ENCODE measurements at places on chromosomes 6 and 20.

DNA sequence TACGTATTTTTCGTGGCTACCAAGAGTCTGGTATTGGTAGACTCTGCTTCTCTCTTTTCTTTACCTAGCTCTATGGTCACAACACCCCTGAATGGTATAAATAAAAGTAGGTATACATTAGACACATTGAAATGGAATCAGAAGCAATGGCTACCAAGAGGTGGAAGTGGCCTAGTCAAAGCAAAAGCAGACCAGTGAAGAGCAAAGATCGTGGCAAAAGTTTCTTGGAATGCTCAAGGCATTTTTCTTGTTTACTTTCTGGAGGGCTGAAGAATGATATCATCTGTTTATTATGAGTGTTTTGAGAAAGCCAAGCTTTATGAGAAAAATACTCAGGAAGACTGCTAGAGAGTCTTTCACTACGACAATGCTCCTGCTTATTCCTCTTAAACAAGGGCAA, 28.6 kb upstream of the MOCS1 start:
- no peak for DNase-seq

GRCh38 chr6:119303164-119303887, 46.2 kb downstream of the MAN1A1 start:
- DNase-seq: no peak

DNA sequence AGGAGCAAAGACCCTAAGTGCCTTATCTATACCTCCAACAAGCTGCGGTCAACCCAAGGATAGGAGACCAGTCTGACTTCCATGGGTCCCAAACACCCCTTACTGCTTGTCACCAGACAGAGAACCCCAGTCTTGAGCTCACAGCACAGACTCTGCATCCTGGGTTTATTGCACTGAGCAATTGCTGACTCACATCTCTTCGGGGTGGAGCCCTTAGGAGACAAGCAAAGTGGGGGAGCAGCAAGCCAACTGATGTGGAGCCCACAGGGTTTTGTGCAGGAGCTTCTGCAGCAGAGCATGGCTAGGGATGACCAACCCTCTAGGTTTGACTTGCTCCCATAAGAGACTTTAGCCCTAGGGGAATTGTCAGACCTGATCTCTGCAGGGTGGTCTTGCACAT, 38.6 kb upstream of the EYS start:
- DNase-seq: no peak

- no peak for DNase-seq
These were observed 14.3 kb downstream of the PHF3 start for GRCh38 chr6:63649847-63650265.

DNA sequence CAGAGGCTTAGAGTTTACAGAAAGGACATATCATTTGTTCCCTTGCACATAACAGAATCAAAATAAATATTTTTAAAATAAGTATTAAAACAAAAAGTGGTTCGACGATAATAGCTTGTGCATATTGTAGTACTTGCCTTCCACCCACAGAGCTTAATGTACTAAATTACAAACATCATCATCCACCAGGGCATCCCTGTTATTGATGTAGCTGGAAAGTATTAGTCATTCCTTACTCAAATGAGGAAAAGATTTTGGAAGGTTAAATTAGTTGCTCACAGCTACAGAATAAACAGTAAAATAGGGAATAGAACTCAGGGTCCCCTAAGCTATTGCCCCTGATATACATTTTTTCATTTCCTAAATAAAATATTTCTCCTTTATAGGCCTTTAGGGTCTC, 150.3 kb downstream of the PTPRK start:
- no peak for DNase-seq

- no peak for DNase-seq
These were observed 5.6 kb upstream of the FAM50B start for GRCh38 chr6:3843379-3844096.

DNA sequence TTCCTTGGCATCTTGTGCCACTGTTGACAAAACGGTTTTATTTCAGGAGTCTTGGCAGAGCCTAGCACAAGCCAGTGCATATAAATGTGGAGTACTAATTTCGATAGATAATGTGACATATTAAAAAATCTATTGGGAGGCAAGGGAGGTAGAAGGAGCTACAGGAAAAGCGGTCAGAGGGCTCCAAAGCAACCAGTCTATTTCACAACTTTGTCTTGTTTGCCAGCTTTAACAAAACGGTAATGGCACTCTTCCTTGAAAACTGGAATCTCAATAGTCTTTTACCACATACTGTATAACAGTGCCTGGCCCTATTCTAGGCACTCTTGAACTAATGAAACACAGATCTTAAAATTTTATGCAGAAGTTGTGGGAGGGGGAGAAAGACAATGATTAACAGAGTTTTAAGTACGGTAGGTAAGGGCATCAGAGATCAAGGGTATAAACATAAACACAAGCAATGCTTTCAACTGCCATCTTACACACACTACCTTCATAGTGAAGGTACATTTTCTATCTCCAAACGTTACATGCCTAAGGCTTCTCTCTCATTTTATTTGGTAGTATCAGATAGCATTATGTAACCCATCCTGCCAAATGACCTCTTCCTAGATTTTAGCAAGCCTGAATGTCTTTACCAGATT, 33.5 kb upstream of the SYNCRIP start:
- no peak for DNase-seq
